ENCODE measurements at places on chromosomes 2 and 18.
A peak's percentile ranks its signal among the peaks of the same experiment; 100 is the strongest.

- H3K4me3 ChIP-seq: no peak overlapping the region
- no peaks in the 10 kb centered on the region for H3K27me3 ChIP-seq
- no peak overlapping the region for H3K27ac ChIP-seq
- no peak for DNase-seq
- no peaks in the 10 kb centered on the region for H3K4me1 ChIP-seq
Observed at GRCh38 chr2:232882505-232883115, 12.5 kb downstream of the SNORC start.

- H3K4me3 ChIP-seq: no peak overlapping the region
- H3K27me3 ChIP-seq: no peaks in the 10 kb centered on the region
- no peaks in the 10 kb centered on the region for H3K36me3 ChIP-seq
Observed at GRCh38 chr2:193627927-193628272, 1433.2 kb upstream of the TMEFF2 start.

DNA sequence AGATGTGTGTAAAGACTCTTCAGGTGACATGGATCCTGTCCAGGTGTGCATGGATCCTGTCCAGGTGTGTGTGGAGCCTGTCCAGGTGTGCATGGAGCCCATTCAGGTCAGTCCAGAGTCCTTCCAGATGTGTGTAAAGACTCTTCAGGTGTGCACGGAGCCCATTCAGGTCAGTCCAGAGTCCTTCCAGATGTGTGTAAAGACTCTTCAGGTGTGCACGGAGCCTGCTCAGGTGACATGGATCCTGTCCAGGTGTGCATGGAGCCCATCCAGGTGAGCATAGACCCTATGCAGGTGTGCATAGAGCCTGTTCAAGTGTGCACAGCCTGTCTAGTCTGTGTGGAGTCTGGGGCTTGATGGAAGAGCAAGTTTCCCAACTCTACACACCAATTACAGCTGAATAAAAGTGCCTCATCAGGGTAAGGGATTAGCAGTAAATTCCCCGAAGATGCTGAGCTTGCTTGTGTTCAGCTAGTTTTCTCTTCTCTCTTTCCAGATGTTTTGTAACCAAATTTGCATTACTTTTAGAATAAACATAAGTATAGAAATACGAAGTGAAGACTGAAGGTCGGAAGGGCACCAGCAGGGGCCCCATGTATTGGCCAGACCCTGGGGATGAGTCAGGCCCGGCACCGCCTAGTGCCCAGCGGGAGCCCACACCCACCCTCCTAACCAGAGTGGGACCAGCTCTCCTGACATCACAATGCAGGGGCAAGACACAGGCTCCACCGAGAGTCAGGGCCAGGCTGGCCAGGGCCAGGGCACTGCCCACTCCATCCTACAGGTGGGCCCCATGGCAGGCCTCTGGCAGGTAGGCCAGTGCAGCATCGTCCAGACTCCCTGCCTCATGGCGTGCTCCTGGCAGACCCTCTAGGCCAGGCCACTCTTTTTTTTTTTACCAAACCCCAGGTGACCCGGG, 38.6 kb upstream of the GPC1 start:
- H3K27ac ChIP-seq: no peak overlapping the region
- H3K27me3 ChIP-seq: no peaks in the 10 kb centered on the region
- no peaks in the 10 kb centered on the region for H3K4me1 ChIP-seq
- DNase-seq: no peak

GRCh38 chr2:26764078-26764887, at the start of gene SLC35F6:
TSS of gene SLC35F6 (plus strand) at chr2:26764284. CDS start at chr2:26764350, 66 bp downstream.
- no peaks in the 10 kb centered on the region for H3K27me3 ChIP-seq
- peaks cover 6% of the 10 kb centered on the region for H3K4me1 ChIP-seq
- H3K4me3 ChIP-seq: peak within 1 kb of the TSS; percentile 85
- peak within 1 kb of the TSS; percentile 63 for H3K27ac ChIP-seq
- H3K36me3 ChIP-seq: peaks cover 4% of the 10 kb centered on the region

DNA sequence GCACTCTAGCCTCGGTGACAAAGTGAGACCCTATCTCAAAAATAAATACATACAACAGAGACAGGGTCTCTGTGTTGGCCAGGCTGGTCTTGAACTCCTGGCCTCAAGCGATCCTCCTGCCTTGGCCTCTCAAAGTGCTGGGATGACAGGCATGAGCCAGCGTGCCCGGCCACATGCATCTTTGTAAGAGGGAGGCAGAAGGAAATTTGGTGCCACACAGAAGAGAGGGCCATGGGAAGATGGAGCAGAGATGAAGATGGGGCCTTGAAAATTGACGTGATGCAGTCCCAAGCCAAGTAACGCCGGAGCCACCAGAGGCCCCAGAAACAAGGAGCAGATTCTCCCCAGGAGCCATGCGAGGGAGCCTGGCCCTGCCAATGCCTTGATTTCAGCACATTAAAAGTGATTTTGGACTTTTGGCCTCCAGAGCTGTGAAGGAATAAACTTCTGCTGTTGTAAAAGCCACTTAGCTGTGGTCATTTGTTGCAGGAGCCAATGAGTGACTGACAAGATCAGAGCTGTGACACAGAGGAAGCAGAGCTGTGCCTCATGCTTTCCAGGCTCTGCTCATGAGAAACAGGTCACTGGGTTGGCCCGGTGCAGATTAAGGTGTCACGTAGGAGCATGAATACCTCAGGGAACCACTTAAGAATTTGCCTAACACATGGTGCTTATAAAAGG, 2.7 kb upstream of the SLC66A2 start:
- no peak overlapping the region for H3K27ac ChIP-seq
- no peaks in the 10 kb centered on the region for H3K36me3 ChIP-seq
- no peaks in the 10 kb centered on the region for H3K27me3 ChIP-seq
- DNase-seq: no peak
- 0 out of 2 replicates have a peak, but pooled peaks cover 4% of the 10 kb centered on the region for H3K4me1 ChIP-seq
- H3K4me3 ChIP-seq: no peak overlapping the region

GRCh38 chr18:52333860-52334259, 6.1 kb upstream of the DCC start:
- no peak overlapping the region for H3K27ac ChIP-seq
- H3K4me1 ChIP-seq: no peaks in the 10 kb centered on the region
- no peak overlapping the region for H3K4me3 ChIP-seq
- H3K27me3 ChIP-seq: no peaks in the 10 kb centered on the region

GRCh38 chr2:216551234-216552068, 52.8 kb downstream of the RPL37A start:
- H3K36me3 ChIP-seq: no peaks in the 10 kb centered on the region
- no peak overlapping the region for H3K4me3 ChIP-seq
- H3K4me1 ChIP-seq: peaks cover 81% of the 10 kb centered on the region
- no peak for DNase-seq
- no peaks in the 10 kb centered on the region for H3K27me3 ChIP-seq
- peak overlapping the region; percentile 80 for H3K27ac ChIP-seq

DNA sequence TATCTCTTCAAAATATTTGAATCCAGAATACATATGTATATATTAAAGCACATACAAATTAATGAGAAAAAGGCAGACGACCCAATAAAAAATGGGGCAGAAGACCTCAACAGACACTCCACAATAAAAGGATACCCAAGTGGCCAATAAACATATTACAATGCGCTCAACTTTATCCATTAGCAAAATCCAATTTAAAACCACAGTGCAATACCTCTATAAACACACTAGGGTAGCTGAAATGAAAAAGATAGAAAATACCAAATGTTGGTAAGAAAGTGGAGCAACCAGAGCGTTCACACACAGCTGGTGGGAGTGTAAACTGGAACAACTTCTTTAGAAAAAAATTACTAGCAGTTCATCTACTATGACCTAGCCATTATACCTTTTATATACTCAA, 75.3 kb downstream of the CCDC148 start:
- H3K4me3 ChIP-seq: no peak overlapping the region
- no peak for DNase-seq
- H3K27ac ChIP-seq: no peak overlapping the region
- no peaks in the 10 kb centered on the region for H3K4me1 ChIP-seq
- H3K27me3 ChIP-seq: no peaks in the 10 kb centered on the region

DNA sequence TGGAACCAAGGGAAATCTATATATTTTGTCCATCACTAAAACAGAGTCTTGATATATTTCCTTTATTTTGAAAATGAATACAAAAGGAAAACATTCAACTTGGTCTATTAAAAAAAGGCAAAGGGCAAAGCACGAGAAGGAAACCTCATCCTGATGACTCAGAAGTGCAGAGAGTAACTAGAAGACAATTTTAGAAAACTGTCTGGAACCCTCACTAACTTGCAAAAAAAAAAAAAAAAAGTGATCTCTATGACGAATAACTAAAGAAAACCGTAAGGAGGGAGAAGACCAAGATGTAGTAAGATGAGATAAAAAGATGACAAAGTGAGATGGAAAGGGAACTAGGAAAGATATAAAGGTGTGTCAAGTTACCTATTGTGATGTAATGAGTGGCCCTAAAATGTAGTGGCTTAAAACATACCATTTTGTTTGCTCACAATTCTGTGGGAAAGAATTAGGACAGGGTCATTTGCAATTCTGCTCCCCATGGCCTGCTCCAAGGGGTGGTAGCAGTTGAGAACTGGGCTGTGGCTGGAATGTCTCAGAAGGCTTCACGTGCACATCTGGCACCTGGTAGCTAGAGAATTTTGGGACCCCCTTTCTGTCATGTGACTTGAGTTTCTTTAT, 303.0 kb downstream of the DYSF start:
- no peaks in the 10 kb centered on the region for H3K36me3 ChIP-seq
- H3K4me3 ChIP-seq: no peak overlapping the region
- H3K4me1 ChIP-seq: no peaks in the 10 kb centered on the region
- H3K27me3 ChIP-seq: no peaks in the 10 kb centered on the region

- no peak overlapping the region for H3K27ac ChIP-seq
- H3K27me3 ChIP-seq: no peaks in the 10 kb centered on the region
- 0 out of 2 replicates have a peak, but pooled peaks cover 8% of the 10 kb centered on the region for H3K4me1 ChIP-seq
- no peak overlapping the region for H3K4me3 ChIP-seq
- no peak for DNase-seq
Observed at GRCh38 chr2:37348155-37348554, 3.7 kb downstream of the QPCT start.

- no peak overlapping the region for H3K4me3 ChIP-seq
- H3K36me3 ChIP-seq: no peaks in the 10 kb centered on the region
- H3K27ac ChIP-seq: no peak overlapping the region
- no peaks in the 10 kb centered on the region for H3K4me1 ChIP-seq
Observed at GRCh38 chr2:162524192-162524591, 180.3 kb downstream of the GCA start.

DNA sequence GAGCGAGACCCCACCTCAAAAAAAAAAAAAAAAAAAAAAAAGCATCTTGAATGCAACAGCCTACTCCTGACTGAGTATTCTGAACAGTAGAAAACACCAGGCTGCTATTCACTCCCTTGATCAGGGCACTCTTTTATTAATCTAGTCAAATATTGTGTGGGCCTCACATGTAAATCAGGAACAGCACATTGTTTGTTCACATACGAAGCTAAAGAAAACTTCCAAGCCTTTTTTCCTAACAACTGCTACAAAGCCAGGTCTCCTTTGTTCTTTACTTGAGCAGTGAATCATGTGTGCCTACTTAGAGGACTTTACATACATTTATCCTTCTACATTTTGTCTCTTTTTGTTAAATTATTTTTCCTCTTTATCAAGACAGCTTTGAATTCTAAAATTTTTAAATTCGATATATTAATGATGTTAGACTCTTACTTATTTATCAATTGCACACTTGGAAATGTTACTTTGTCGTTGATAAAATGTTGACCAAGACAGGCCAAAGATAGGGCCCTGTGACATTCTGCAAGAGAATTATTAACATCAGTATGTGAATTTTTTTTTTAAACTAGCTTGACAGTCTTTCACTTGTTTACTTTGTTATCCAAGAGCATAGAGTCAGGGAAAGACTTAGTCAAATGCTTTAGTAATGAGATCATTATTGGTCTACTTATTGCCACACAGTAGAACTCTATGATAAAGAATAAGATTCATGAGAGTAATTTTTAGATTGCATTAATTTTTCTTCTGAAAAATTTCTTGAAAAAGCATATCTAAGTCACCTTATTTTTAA, 13.2 kb downstream of the SPATS2L start:
- H3K4me3 ChIP-seq: no peak overlapping the region
- H3K4me1 ChIP-seq: no peaks in the 10 kb centered on the region
- H3K27me3 ChIP-seq: no peaks in the 10 kb centered on the region
- no peak overlapping the region for H3K27ac ChIP-seq
- DNase-seq: no peak
- no peaks in the 10 kb centered on the region for H3K36me3 ChIP-seq

DNA sequence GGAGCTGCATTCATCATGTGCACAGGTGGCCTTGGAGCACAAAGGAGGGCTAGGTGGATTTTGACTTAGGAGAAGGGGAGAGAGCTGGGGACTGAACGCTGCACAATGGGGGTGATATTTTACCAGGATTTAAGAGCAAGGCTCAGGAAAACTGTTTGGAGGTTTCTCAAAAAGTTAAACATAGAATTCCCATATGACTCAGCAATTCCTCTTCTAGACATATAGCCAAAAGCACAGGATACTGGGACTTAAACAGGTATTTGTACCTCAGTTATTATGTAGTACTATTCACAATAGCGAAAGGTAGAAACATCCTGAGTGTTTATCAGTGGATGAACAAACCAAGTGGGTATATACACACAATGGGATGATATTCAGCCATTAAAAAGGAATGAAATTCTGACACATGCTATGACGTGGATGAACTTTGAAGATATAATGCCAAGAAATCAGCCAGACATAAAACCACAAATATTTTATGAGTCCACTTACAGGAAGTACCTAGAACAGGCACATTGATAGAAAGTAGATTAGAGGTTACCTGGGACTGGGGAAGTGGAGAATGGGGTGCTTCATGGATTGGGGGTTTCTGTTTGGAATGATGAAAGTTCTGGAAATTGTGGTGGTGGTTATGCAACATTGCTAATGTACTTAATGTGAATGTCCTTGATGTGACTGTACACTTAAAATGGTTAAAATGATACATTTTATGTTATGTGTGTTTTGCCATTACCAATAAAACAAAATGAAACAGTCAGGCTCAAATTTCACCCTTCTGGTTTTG, 216.9 kb downstream of the HAUS1 start:
- no peaks in the 10 kb centered on the region for H3K36me3 ChIP-seq
- peak overlapping the region; percentile 33 for H3K27ac ChIP-seq
- no peaks in the 10 kb centered on the region for H3K27me3 ChIP-seq
- no peak overlapping the region for H3K4me3 ChIP-seq
- peaks cover 6% of the 10 kb centered on the region for H3K4me1 ChIP-seq

DNA sequence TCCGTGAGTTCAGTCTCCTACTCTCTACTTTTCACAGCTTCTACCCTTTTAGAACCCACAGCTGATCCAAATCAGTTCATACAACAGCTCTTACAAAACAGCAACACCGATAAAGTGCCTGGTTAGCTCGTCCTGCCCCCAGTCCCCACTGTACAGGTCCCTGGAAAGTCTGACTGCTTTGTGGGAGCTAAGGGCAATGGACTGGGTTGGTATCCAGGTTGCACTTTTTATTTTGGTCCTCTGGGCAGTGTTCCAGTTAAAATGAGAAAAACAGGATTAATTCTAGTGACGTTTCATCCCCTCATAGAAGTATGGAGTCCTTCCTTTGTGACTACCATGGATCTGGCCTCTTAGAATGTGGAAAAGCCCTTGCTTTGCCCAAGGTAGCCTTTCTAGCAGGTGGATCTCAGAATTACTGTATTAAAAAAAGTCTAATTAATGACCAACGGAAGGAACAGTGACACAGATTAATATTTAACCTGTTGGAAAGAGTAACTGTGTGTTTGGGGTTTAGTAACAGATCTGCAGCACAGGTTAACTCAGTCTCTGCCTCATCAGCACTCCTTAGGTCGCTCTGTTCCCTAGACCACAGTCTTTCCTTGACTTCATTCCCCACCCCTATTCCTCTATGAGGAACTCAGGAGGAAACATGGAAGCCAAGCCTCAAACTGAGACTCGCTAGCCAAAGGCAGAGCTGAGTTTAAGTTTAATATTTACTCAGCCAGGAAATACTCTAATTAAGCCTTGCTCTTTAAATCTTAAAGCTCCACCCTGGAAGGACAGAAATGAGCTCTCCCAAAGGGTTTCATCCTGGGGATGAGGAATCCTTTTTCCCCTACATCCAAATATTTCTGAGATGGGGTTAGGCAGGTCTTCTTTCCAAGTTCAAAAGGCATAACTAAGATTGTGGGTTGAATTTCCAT, 52.8 kb upstream of the ITGA6 start:
- no peak overlapping the region for H3K27ac ChIP-seq
- H3K36me3 ChIP-seq: no peaks in the 10 kb centered on the region
- DNase-seq: no peak
- H3K27me3 ChIP-seq: no peaks in the 10 kb centered on the region
- no peak overlapping the region for H3K4me3 ChIP-seq
